ENCODE measurements at places on chromosomes 7 and 10. TPM values are rescaled to one million over a fixed set of nuclear protein-coding genes. Genes with fewer than 3 reads are reported as not detected.

GRCh38 chr7:140179339-140179738 lies 2.6 kb upstream of the KDM7A start:
- no peak overlapping the region for H3K27ac ChIP-seq
- H3K4me3 ChIP-seq: no peak overlapping the region
- DNase-seq: no peak
- no peaks in the 10 kb centered on the region for H3K36me3 ChIP-seq
- no peaks in the 10 kb centered on the region for H3K27me3 ChIP-seq

DNA sequence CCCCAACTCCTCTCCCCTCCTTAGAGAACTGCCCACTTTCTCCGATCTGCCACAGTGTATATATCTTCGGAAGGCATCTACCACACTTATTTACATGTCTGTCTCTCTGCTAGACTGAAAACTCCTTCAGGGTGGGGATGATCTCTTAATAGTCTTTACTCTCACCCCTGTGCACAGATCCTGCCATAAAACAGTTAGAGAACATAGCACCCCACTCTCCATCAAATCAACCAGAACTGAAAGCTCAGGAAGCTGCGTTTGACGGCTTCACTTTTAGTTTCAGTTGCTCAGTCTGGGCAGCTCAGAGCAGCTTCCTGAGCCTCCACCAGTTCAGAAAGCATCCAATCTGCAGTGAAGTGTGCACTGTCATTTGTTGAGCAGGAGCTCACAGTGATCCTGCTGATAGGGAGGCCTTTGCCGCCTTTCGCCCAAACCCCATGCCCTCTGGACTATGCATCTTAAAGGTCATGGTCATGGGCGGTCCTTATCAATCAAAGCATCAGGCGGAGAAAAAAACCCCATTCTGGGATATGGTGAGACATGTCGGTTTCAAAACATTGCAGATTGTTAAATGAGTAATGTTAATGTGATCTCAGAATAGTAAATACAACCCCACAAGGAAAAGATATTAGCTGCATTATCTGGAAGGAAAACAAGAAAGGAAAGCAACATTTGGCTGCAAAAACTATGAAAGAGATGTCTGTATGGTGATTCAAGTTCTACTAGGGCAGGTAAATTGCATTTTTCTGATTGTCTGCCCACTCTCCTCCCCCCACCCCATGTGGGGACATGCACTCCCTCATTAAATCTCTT lies 167.1 kb upstream of the ADO start:
- no peaks in the 10 kb centered on the region for H3K27me3 ChIP-seq
- no peak for DNase-seq
- no peaks in the 10 kb centered on the region for H3K4me1 ChIP-seq
- peak overlapping the region; percentile 64 for H3K27ac ChIP-seq

- DNase-seq: no peak
- no peak overlapping the region for H3K27ac ChIP-seq
- no peaks in the 10 kb centered on the region for H3K36me3 ChIP-seq
- H3K27me3 ChIP-seq: no peaks in the 10 kb centered on the region
- no peak overlapping the region for H3K4me3 ChIP-seq
Observed at GRCh38 chr10:70958396-70958795, 70.0 kb upstream of the PCBD1 start.

- no peak overlapping the region for H3K4me3 ChIP-seq
- DNase-seq: no peak
- H3K27me3 ChIP-seq: no peaks in the 10 kb centered on the region
- H3K4me1 ChIP-seq: no peaks in the 10 kb centered on the region
- H3K36me3 ChIP-seq: no peaks in the 10 kb centered on the region
Observed at GRCh38 chr10:91614225-91614624, 18.6 kb downstream of the PPP1R3C start.

DNA sequence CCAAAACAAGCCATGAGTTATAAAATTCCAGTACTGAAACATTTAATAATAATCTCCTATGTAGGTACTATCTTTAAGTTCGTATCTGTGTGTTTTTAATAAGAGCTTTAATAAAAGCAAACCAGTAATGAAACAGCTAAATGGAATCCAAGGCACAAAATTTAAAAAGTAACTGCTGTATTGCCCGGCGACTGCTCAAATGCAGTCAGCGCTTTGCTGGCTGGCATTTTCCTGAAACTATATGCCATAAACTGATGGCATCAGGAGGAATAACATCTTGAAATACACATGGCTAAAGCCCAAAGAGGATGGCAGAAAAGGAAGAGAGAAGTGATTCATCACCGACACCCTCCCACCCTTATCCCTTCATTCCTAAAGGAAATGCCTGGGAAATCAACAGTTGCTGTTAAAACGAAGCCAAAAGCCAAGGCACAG lies 133.1 kb downstream of the CUBN start:
- H3K36me3 ChIP-seq: no peaks in the 10 kb centered on the region
- no peak overlapping the region for H3K27ac ChIP-seq
- DNase-seq: no peak
- H3K4me3 ChIP-seq: no peak overlapping the region

The FGL2 gene
- total RNA-seq: 34.0 TPM

All from colonic mucosa (tissue), 4 donors.